ENCODE measurements at places on chromosomes 4 and X.

GRCh38 chr4:188363196-188363595 lies 224.0 kb downstream of the TRIML1 start:
- DNase-seq: no peak

DNA sequence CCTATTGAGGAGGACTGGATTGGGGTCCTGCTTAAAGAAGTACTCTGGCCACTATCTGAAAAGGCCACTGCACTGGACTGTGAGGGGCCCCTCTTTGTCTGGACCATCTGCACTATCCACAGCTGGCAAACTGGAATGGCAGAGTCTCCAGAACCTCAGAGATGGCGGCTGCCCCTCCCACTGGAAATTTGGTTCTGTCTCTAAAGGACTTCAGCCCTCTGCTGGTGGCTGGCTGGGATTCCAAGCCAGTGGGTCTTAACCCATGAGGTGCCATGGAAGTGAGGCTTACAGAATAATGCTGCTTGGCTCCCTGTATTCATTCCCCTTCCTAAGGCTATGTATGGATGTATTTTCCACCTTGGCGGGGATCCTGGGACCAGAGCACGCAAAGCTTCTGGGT lies 41.6 kb upstream of the CYLC1 start:
- no peak for DNase-seq

GRCh38 chrX:22122510-22122909 lies 90.4 kb downstream of the PHEX start:
- DNase-seq: peak; percentile 98

- no peak for DNase-seq
These were observed 62.5 kb downstream of the NSD2 start for GRCh38 chr4:1933700-1934099.

- no peak for DNase-seq
These were observed 32.7 kb downstream of the RUFY3 start for GRCh38 chr4:70754470-70754869.

GRCh38 chrX:85994797-85995196 lies 52.6 kb downstream of the CHM start:
- DNase-seq: no peak

All from NCI-H446 treated with DMSO at 0.1 percent for 48 hours (cell line).